Activated CD4-positive, alpha-beta T cell treated with anti-CD3 and anti-CD28 coated beads, Interleukin-2, amount 10 ng/mL, durations not matched to agents 7 days and 5 days (primary cell): ENCODE measurements at places on chromosomes 11 and 22. TPM values are rescaled to one million over a fixed set of nuclear protein-coding genes. Genes with fewer than 3 reads are reported as not detected.
A peak's percentile ranks its signal among the peaks of the same experiment; 100 is the strongest.

Gene MS4A7
- not detected for total RNA-seq

Gene TSPAN18
- total RNA-seq: 22.9 TPM

Gene OR2AG2
- not detected for total RNA-seq

Gene TMEM86A
- 0.42 TPM for total RNA-seq

Gene USP2
- total RNA-seq: 0.17 TPM

- no peak for DNase-seq
These were observed 192.1 kb downstream of the ADAMTS15 start for GRCh38 chr11:130640526-130640925.

- no peak for DNase-seq
These were observed 17.3 kb downstream of the OR51E2 start for GRCh38 chr11:4680341-4680740.

DNA sequence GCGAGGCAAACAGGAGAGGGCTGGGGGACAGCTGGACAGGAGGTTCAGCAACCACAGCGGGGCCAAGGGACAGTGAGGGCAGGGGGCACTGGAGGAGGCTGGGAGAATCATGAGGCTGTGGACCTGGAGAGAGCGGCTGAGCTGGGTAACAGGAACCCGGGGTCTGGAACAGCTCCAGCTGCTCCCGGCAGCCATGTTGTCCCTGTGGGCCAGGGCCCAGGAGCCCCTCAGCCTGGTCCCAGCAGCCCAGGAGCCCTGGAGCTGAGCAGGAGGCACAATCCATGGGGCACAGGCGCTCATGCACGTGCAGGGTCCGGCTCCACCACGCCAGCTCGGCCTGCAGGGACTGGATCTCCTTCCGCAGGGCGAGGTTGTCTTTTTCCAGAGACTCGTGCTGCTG, 7.4 kb downstream of the BATF2 start:
- no peak for DNase-seq

DNA sequence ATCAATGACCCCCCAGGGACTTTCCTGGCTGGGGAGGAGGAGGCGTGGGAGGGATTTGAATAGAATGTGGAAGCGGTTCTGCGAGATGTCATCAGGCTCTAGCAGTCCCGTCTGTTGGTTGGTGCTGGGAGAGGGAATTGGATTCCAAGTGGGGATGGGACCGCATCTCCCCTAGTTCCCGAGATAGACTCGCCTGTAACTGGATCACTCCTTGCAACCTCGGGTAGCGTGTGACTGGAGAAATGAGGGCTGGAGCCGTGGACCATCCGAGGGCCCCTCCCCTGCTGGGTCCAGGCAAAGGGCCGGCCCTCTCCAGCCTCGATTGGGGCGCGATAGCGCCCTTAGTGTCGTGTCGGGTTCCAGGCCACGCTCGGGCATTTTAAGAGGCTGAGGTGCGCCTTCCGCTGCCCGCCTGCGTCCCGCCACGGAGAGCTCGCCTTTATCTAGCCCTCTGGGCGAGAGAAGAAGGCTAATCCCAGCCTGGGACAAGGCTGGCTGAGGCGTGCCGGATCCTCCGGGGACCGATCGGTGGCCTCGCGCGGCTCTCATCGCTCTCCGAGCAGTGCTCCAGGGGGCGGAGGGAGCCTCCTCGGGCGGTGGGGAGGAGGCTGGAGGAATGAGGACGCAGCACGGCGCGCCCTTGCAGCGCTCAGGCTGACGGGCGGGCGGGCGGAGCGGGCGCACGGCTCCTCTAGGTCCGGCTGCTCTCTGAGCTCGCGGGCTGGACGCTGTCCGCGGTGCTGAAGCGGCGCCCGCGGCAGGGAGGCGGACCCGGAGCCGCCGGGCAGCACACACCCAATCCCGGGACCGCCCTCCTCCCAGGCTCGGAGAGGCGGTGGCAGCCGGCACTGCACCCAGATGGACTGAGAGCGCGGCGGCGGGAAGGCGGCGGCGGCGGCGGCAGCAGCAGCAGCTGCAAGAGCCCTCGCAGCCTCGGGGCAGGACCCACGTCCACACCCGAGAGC, 107.8 kb downstream of the OSBP2 start:
- peak; percentile 77 for DNase-seq

DNA sequence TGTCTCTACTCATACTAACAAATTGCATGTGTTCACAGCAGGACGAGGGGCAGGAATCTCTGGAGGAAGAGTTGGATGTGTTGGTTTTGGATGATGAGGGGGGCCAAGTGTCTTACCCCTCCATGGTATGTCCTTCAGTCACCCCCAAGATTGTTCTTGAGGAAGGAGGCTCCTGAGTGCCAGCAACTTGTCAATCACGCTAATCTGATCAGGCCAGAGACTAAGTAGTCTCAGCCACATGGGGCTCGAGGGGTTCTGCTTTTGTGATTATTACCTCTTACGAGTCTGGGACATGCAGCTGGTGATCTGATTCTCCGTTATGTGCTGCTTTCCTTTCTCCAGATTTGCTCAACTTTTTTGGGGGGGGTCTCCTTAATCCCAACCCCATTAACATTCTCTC, 54.3 kb downstream of the CTNND1 start:
- no peak for DNase-seq

DNA sequence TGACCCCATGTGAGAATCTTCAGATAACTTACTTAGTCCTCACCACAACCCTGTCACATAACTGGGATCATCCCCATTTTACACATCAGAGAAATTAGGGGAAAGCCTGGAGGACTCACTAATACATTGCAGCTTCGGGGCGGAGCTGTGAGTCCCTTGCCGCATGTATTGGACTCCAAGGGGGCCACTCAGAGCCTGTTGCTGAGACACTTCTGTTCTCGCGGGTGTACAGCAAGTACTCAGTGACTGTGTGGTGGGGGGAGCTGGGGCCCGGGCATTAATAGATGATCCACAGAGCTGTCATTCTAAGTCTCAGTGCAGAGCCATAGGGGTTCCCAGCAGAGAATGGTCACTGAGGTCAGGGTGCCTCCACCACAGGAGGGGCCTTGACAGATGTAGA, 13.5 kb downstream of the OAF start:
- no peak for DNase-seq

- no peak for DNase-seq
These were observed 58.5 kb downstream of the STIM1 start for GRCh38 chr11:3913921-3914320.

- DNase-seq: no peak
These were observed 6.8 kb downstream of the JRKL start for GRCh38 chr11:96396637-96397036.

DNA sequence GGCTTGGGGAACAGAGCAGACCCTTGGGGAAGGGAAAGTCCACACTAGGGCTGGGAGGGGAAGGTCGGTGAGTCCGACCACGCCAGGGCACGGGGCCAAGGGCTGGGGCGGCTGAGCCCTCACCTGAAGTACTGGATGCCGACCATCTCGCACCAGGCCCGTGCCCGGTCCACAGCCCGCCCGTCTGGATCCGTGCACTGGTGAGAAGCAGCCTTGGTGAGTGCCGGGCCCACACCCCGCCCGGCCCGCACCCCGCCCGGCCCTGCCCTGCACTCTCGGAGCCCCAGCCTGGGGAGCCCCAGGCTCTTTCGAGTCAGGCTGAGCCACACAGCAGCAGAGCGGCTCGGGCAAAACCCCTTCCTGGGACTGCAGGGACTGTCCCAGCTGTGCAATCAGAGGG, 1.9 kb upstream of the BAIAP2L2 start:
- DNase-seq: no peak

- no peak for DNase-seq
These were observed 1.1 kb upstream of the PITPNB start for GRCh38 chr22:27919942-27920755.

DNA sequence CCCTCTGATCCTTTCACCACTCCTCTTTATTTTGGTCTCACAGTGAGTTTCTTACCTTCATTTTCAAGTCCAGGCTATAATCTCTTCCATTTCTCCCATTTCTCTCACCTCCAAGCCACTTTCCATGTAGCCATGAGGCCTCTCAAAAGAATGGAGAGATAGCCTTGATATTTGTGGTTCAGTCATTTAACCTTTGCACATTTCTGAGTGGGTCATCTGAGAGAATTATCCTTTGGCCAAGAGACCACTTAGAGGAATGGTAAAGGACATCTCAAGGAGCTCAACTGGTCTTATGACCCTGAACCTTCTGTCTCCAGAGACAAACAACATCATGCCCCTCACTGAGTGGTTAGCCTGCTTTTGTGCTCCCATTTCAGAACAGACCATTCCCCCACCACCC, 121.1 kb downstream of the KIRREL3 start:
- no peak for DNase-seq

GRCh38 chr11:130168105-130168504, 8.5 kb downstream of the ST14 start:
- DNase-seq: no peak

DNA sequence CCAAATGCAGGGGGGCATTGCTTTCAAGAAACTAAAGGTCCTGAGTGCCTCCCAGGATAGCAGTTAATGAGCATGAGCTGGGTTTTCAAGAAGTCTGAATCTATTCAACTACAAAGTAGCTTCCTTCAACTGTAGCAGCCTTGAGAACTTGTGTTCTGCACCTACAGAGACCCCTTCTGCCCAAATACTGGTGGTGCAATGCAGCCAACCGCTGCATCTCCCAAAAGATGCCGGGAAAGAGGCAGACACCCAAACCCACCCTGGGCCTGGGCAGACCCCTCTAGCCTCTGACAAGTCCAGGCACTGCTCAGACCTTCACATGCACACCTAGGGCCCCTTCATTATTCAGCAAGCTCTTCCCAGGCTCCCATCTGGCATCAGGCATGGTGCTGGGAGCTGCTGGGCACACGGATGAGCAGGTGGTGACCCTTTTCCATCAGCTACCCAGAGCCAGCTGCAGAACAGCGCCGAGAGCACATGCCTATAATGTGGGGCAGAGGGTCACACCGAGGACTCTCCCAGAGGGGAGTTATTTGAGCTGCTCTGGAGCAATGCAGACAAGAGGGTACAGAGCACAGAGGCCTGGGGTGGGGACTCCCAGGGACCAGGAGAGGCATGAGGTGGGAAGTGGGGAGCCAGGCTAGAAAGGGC, 44.9 kb upstream of the ETS1 start:
- DNase-seq: peak; percentile 67

DNA sequence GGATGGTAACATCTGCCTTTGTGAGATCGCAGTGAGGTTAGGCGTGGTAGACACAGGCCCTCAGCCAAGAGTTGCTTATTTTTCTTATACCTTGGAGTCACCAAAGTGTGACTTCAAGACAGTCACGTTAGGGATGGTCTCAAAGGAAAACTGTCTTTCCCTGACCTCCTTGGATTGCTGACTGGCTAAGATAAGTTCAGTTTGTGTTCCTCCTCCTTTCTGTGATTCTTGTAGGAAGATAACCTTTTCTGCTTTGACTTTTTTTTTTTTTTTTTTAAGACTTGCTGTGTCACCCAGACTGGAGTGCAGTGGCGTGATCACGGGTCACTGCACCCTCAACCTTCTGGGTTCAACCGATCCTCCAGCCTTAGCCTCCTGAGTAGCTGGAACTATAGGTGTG, 23.1 kb downstream of the TAB1 start:
- DNase-seq: no peak

GRCh38 chr11:109818290-109818689, 274.9 kb upstream of the ZC3H12C start:
- DNase-seq: no peak
